SJSA1 (cell line): ENCODE measurements at places on chromosomes 7 and 10. TPM values are rescaled to one million over a fixed set of nuclear protein-coding genes. Genes with fewer than 3 reads are reported as not detected.

The OPN4 gene
- not detected in 2 replicates for total RNA-seq

GRCh38 chr7:64774204-64774842 lies 19.9 kb upstream of the ZNF138 start:
- no peak for DNase-seq

GRCh38 chr10:15636446-15636845 lies 83.3 kb downstream of the ITGA8 start:
- no peak for DNase-seq

GRCh38 chr7:79612022-79612421 lies 158.6 kb upstream of the MAGI2 start:
- DNase-seq, result no peak

- DNase-seq, result no peak
These were observed 1146.7 kb downstream of the TYW1 start for GRCh38 chr7:68143345-68143744.
